ENCODE measurements at places on chromosomes 3 and 15. TPM values are rescaled to one million over a fixed set of nuclear protein-coding genes. Genes with fewer than 3 reads are reported as not detected.

GRCh38 chr15:76947454-76947853, 15.9 kb downstream of the RCN2 start:
- DNase-seq = no peak

Gene CGNL1
- polyA plus RNA-seq = 12.7 TPM

GRCh38 chr3:135141160-135141559, 346.1 kb downstream of the EPHB1 start:
- no peak for DNase-seq

Gene DAPK2
- 48.8 TPM for polyA plus RNA-seq

Gene IL17RD
- 0.59 TPM for polyA plus RNA-seq

GRCh38 chr3:50559702-50560101, 7.8 kb downstream of the C3orf18 start:
- no peak for DNase-seq

DNA sequence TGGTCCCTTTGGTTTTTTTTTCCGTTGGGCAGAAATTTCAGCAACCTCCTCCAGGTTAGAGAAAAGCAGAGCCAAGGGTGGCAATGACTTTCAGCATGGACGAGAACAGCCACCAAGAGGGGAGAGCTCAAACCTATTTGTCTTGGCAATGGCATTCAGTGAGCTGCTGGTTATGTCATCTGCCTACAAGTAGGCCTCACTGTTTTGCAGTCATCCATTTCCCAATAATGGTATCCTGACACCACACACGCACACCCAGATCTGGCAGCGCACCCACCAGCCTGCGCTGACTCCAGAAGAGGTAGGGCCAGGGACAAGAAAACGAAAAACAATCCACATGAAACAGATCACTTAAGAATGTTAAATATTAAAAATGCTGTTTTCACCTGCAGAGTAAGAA, 92.3 kb downstream of the MAGI1 start:
- peak; percentile 25 for DNase-seq

DNA sequence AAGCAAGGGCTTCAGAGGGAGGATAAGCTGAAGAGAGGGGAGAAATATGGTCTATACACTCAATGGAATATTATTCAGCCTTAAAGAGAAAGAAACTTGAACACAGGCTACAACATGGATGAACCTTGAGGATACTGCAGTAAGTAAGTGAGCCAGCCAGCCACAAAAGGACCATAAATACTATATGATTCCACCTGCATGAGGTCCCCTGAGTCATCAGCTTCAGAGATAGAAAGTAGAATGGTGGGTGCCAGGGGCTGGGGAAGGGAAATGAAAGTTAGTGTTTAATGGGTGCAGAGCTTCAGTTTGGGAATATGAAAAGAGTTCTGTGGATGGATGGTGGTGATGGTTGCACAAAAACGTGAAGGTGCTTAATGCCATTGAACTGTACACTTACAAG, 68.4 kb upstream of the SEC13 start:
- no peak for DNase-seq

DNA sequence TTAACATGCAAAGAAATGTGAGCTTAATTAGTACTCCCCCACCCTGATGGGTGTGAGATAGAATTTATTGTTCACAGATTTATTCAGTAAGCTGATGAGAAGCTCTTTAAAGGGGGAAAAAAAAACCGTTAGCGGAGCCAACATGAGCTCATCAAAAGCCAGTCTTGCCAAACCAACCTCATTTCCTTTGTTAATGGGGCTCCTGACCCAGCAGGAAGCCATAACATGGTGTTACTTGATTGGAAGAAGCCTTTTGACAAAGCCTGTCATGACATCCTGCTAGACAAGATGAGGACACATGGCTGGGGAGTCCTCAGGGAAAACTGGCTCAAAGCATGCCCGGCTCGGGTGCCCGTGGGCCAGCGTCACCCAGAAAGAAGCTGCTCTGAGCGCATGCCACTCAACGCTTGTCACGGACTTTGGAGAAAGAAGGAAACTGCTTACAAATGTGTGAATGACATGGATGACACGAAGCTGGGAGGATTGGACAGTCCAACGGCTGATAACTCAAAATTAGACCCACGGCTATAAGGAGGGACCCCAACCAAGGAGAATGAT, 64.6 kb downstream of the SLCO2A1 start:
- no peak for DNase-seq

- DNase-seq = no peak
Observed at GRCh38 chr3:114212646-114213045, 24.7 kb downstream of the ZNF80 start.

Gene SEMA5B
- 3.3 TPM for polyA plus RNA-seq

Gene CHRM5
- not detected for polyA plus RNA-seq

DNA sequence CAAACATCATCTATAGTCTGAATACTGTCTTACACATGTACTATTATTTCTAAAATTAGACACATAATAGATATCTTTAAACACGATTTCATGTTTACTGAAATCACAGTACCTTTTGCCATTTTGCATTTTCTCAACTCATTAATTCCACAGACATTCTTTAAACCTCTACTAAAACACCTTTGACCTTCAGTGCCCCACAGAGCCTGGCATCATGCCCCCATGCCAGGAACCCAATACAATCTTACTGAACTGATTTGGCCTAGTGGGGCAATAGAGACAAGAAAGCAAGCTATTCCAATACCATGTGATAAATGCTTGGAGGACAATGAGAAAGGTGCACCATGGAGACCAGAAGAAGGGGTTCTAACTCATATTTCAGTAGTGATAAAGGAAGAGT, 19.3 kb upstream of the GUCA1C start:
- no peak for DNase-seq

DNA sequence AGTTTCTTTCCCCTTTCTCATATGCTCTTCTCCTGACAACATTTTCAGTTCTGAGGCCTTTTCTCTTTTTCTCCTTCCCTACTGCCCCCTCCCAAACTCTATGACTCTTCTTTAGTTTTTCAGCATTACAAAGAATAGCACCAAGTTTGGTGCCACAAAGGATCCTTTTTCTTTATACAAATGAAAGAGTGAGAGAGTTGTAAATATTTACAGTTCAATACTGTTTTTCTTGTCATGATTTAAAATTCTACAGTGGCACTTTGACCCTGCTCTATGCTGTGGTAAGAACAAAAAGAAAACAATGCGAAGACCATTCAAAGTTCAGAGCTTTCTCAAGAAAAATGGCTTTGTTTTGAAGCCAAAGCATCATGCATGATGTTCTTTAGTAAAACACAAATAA, 667.9 kb upstream of the SGO1 start:
- DNase-seq = no peak

DNA sequence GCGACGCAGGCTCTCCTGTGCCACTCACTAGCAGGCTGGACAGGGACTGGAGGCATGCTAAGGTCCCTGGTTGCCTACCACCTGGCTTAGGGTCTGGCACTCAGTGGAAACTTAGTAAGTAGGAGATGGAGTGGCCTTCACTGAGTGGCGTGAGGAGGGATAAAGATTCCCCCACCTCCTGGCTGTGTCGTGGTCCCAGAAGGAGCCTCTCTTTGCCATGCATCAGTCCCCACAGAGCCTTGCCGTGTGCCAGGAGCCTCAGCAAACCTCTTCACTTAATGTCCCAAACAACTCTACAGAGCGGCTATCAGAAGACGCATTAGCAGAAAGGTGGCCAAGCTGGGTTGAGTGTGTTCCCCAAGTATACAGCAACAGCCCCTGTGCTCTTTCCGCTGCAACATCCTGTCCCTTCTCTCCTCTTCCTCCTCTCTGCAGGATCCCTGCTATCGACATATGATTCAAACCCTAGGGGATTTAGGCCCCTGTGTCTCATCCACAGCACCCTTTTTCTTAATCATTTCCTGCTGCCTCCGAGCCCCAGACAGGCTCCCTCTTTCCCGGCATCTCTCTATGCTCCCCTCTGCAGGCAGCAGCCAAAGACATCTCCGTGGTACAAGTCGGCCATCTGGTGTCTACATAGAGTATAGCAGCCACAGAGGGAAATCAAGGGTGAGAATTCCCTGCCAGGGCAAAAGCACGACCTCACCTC, 66.7 kb downstream of the SLC6A1 start:
- peak; percentile 65 for DNase-seq

DNA sequence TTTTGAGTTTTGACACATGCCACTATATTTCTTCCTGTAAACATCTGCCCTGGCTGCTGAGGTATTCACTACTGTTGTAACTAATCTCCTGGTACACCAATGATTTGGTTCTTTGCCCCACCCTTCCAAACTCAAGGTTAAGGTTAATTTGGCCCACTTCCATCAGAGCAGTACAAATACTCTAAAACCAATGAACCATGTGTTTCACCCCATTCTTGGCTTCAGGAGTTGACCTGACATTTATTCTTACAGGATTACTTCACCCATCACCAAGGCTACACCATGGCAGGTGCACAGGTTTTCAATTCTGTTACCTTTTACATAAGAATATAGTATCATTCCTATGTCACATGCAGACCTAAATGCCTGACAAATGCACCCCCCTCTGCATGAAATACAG, 1179.9 kb downstream of the ZPLD1 start:
- no peak for DNase-seq

Gene TLR9
- polyA plus RNA-seq = 0.05 TPM

Gene CKMT1A
- polyA plus RNA-seq = 1.8 TPM

Gene MORC1
- polyA plus RNA-seq = not detected

Gene PLA2G4D
- polyA plus RNA-seq = not detected

Gene RAD51
- polyA plus RNA-seq = 0.25 TPM
